Ovary (tissue), 10 donors: ENCODE measurements at places on chromosomes 7 and 10. TPM values are rescaled to one million over a fixed set of nuclear protein-coding genes. Genes with fewer than 3 reads are reported as not detected.

Gene MRPS17
- total RNA-seq, result 4.7 TPM

Gene SLC18A2
- total RNA-seq, result 6.3 TPM

Gene TFPI2
- 45.0 TPM for total RNA-seq

Gene SLC16A9
- 22.4 TPM for total RNA-seq

Gene KLLN
- 0.33 TPM for total RNA-seq

Gene SORCS3
- total RNA-seq, result 4.5 TPM

Gene OR6B1
- not detected for total RNA-seq

Gene AGAP3
- 101 TPM for total RNA-seq

Gene RBM20
- 2.9 TPM for total RNA-seq

Gene GRID2IP
- total RNA-seq, result 0.40 TPM

DNA sequence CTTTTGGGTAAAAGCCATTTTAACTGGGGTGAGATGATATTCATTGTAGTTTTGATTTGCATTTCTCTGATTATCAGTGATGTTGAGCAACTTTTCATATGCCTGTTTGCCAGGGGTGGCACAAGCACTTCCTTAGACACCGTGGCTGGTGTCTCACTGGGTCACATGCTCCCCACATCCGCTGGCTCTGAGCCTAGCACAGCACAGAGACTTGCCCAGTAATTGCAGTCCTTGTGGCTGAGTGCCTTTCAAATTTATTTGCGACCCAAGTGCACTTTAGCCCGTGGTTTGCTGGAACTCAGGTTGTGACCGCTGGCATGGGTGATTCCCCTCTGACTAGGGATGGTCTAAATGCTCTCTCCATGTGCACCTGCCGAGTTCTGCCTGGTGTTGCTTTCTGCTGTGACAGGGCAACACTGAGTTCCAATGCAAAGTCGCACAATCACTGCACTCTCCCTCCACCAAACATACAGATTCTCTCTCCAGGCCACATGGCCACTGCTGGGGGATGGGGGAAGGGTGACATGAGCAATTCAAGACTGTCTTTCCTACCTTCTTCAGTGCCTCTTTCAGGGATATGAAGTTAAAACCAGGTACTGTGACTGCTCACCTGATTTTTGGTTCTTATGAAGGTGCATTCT, 66.5 kb downstream of the ZNF277 start:
- no peak for DNase-seq

- no peak for DNase-seq
These were observed 308.2 kb downstream of the AUTS2 start for GRCh38 chr7:69906283-69906995.

DNA sequence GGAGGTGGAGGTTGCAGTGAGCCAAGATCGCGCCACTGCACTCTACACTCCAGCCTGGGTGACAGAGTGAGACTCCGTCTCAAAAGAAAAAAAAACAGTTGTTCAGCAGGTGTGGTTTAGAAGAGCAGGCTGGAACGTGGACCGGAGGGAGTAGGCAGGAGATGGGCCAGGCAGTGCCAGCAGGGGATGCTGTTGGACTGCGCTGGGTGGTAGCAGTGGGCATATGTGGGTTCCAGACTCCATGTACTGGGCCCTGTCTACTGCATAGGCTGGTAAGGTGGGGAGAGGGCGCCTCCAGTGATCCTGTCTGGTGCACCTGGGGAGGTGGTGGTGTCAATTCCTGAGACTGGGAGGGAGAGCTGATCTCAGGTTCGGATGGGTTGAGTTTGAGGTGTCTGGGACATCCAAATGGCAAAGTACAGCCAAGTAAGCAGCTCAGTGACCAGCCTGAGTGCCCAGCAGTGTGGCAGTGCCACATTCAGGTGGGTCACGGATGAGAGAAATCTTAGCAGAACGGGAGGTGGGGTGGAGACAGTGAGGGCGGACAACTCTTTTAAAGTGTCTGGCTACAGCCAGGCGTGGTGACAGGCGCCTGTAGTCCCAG, 25.9 kb downstream of the SFXN4 start:
- peak; percentile 42 for DNase-seq

- no peak for DNase-seq
These were observed 358.9 kb downstream of the FRMD4A start for GRCh38 chr10:13971601-13972475.

DNA sequence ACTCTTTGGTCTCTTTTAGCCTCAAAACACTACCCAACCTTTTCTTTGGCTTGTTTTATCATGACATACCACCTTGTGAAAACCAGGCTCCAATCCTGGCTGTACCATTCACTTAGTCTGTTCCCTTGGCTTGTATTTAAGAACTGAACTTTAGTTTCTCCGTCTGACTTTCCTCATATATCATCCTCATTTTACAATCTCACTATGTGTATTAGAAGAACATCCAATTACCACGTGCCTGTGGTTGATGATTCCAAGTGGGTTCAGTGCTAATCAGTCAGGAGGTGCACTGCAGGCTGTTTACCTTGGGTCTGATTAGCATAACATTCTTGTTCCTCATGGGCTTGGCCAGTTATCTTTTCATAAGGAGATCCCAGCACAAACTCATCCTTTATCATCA, 144.8 kb upstream of the KLF14 start:
- no peak for DNase-seq

- no peak for DNase-seq
These were observed 38.6 kb downstream of the RSBN1L start for GRCh38 chr7:77734659-77735421.

DNA sequence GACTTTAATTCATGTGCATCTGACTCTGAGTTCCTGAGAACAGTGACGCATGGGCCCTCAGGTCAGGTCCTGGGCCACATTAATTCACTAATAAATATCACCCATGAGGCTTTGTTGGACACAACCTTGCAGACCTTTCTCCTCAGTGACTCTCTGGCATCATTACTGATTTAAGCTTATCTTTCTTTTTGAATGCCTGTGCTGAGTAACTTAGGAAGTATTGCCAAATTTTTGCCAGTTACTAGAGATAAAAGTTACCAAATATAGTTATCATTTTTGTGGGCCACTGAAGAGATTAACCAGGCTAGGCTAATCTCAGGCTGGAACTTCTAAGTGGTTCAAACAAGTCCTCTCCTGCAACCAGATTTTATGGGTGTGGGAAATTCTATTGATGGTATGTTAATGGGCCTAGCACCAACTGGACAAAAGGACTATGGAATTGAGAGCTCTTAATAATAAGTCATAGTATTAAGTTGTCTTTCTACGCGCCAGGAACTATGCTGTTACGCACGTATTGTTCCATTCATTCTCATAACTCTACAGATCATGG, 28.8 kb upstream of the PRTFDC1 start:
- DNase-seq, result no peak

- DNase-seq, result no peak
These were observed 25.4 kb upstream of the NPVF start for GRCh38 chr7:25253714-25254113.

DNA sequence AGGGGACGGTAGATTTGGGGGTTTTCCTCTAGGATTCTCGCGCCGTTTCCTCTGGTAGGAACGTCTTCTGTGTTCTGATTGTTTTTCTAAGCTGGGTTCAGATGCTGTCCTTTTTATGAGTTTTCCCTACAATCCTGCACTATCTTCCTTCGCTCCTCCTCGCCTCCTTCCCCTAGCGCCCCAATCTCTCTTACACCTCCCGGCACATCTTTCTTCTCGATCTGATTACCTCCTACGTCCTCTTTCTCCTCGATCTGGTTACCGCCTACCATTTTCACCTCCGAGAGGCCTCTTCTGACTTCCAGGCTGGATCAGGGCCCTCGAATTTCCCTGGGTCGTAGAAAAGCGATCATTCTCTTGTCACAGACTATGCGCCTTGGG, 413 bp downstream of the BUD31 start:
- no peak for DNase-seq

GRCh38 chr10:21810582-21811244, 192.8 kb downstream of the DNAJC1 start:
- DNase-seq, result no peak

GRCh38 chr10:17031637-17032635, 97.7 kb downstream of the CUBN start:
- peak; percentile 35 for DNase-seq

GRCh38 chr10:91607646-91608403, 25.0 kb downstream of the PPP1R3C start:
- no peak for DNase-seq

- DNase-seq, result no peak
These were observed 97.1 kb downstream of the SH3PXD2A start for GRCh38 chr10:103758294-103758681.

- DNase-seq, result no peak
These were observed 74.2 kb downstream of the MALSU1 start for GRCh38 chr7:23373151-23374004.

DNA sequence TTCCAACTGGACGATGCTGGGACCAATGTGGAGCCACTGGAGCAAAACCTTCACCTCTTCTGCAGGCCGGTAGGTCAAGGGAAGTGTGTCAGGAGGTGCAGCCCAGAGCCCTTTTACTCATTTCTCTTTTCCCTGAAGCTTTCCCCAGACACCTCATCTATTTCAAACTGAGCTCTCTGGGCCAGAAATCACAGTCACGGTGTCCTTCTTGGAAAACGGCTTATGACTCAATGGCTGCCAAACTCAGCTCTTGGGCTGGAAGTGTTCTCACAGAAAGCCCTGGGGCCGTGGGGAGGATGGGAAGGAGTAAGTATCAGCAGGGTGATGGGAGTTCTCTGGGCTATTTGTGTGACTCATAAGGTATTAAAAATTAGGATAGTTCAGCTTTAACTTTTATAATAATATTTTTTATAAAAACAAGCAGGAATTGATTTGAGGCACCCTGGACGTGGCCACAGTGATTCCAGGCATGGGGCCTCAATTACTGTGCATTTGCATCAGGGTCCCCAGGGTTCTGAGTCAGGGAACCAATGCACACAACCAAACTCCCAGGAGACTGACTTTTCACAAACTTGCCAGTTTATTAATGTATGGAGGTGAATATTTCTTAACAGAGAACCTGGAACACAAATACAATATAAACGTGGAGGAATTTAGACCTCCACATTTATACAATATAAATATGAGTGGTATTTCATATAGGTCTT, 187.4 kb upstream of the TMEM72 start:
- no peak for DNase-seq
